CD4-positive, alpha-beta T cell treated with Interleukin-4 for 4 hours (primary cell): ENCODE measurements at places on chromosomes 1 and 21.

DNA sequence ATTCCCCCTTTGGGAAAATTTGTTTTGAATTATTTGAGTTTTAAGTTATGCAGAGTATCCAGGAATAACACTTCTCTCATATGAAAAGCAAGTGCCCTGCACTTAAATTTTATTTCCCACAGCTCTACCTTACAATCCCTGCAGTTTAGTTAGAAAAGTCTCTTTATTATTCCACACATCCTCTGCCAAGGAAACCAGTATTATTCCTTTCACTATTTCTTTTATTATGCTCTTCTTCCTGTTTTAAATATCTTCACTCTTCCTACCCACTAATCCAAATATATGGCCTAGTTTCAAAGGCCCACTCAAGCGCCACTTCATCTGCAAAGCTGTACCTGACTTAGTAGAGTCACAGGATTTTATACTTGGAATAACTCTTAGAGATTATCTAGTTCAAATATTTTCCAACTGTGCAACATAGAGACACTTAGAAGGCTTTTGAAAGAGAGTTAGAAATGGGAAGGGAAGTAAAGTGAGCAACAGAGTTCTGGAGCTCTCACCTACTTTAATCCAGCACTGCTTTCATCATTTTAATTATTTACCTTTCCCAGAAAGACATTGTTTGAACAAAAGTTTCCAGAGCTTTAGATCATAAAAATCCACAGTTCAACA, 97.2 kb upstream of the LYPLAL1 start:
- DNase-seq = no peak

- DNase-seq = no peak
Observed at GRCh38 chr1:26951216-26951615, 9.1 kb downstream of the KDF1 start.

DNA sequence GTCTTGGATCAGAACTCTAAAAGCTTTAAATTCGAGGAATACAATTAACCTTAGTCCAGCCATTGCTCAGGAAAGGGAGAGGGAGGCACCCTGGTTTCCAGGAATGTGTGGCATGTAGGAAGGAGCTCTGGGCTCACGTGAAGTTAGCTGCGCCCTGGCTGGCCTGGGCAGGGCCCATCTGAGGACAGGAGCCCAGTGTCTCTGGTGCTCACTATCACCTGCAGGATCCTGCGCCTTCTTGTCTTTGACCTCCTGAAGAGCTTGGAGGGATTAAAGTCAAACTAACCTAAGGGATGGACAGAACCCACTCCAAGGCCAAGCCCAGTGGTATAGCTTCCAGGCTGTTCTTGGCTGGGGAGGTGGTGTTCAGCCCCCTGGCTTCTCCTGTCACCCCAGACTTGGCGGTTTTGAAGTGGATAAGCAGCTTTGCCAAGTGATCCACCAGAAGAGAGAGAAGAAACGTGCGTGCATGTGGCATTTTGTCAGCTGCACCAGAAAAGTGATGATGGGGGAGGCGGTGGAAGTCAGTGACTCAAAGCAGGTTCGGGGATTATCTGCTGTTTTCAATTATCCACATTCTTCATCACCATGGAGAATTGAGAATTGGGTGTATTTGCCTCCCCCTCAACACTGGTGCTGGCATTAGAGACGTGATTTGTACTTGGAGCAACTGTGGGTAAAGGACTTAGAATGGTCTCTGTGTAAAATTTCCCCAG, 11.9 kb upstream of the KCNN3 start:
- no peak for DNase-seq

DNA sequence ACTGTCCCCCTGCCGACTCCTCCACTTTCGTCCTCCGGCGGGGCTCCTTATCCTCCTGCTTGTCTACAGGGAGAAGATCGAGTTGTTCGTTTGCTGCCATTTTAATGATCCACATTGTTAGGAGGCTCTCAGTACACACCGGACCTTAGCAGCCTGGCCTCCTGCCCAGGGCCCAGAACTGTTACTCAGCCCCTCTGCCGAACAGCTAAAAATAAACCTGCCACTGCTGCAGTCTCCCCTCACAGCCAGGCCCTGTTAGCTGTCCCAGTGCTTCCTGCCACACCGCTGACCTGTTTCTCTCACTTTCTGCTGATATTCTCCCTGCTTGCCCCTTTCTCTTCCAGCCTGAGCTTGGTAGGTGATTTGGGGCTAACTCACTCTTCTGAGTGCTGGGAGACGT, 8.3 kb downstream of the MAPKAPK2 start:
- no peak for DNase-seq

- no peak for DNase-seq
Observed at GRCh38 chr1:115476616-115477015, 138.6 kb upstream of the NGF start.

DNA sequence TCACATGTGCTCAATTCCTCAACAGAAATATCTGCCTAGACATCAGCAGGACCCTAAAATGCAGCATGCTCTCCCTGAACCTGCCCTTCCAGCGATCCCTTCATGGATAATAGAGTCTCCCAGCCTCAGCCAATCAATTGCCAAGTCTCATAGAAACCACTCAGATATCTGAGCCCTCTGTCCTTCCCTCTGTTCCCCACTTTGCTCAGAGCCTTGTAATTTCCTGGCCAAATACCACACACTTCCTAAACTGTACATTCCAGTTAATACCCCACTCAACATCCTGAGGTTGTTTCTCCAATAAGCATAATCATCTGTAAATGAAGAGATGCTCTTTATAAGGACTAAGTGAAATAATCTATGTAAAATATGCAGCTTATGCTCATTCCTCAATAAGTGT, 59.3 kb upstream of the PTGFRN start:
- DNase-seq = no peak

DNA sequence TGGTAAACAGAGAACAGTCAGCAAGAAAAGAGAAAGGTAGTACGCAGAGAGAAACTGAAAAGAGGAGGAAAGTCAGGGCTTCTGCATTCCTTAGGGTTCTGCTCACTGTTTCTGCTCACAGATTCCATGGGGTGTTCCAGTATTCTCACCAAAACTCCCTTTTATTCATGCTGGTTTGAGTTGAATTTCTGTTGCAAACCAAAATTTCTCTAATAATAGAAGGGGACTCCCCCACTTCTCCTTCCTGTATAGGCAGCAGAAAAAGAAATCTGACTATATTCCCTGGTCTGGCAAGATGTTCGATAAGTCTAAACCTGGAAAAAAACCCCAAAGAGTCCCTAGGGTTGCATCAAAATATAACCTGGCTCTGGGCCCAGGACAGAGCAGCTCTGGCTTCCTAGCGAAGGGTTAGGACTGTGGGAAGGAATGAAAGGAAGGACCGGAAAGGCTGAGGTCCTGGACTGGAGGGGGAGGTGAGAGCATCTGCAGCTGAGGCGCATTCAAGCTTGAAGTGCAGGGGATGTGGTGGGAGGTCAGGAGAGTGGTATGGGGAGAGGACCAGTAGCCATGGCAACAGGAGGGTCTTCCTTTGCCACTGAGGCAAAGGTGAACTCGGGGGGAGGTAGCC, 18.8 kb upstream of the RGS16 start:
- DNase-seq = no peak

DNA sequence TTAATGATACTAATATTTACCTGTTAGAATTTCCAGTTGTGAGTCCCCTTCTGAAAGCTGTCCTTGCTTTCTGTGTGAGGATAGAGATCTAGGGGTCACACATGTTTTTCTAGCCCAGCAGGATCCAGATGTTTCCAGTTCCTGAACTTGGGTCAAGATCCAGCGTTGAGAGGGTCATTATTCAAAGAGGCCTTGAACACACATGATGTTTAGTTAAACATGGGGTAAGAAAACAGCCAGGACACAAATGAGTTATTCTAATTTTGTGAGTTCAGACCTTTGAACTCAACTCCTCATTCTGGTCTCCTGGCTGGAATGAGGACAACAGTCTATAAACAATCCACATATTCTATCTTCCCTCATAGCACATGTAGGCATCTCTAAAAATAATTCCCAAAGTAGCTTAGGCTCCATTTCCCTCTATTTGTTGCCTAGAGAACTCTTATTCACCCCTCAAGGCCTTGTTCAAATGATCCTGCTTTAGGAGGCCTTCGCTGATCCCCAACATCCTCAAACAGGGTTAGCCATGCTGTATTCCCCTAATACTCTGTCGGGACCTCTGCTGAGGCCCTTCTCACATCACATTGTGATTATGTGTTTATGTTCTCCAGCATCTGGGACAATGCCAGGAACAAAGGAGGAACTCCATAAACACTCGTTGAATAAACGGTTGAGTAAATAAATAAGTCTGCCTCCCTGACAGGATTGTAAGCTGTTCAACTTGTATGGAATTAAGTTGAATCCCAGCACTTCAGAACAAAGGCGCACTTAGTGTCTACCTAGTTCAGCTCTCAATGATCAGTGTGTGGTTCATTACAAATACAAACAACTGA, 15.0 kb upstream of the KCNN3 start:
- no peak for DNase-seq

DNA sequence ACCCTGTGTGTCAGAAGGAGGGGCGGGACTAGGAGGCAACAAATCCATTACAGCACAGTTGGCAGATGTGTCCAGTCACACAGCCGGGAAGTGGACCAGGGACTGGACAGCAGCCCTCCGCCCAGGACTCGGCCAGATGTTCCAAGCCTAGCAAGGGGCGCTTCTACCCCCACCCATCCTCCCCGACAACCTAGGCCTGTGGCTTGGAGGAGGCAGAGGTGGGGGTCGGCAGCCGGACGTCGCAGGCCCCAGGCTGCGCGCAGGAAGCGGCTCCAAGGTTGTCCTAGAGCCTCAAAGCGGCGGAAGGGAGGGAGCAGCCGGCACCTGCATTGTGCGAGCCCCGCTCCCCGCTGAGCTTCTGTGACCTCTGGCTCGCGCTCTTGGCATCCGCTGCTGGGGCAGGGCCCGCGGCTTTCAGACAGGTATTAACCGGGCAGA, 20.6 kb upstream of the MYCL start:
- no peak for DNase-seq

DNA sequence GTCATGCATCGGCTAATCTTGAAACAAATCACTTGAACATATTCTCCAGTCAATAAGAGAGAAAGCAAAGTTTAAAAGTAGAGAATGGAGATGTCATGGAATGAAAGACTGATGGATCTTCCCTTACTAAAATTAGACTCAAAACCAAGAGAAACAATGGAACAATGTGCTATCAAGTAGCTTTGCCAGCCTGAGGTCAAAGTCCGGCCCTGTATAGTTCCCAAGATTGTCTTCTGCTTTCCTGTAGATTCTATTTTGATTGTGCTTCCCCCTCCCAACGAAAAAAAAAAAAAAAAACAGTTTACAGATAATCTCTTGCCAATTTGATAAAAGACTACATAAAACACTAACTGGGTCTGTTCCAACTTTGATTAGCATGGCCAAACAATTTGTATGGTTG, 40.8 kb upstream of the KIRREL1 start:
- DNase-seq = no peak

DNA sequence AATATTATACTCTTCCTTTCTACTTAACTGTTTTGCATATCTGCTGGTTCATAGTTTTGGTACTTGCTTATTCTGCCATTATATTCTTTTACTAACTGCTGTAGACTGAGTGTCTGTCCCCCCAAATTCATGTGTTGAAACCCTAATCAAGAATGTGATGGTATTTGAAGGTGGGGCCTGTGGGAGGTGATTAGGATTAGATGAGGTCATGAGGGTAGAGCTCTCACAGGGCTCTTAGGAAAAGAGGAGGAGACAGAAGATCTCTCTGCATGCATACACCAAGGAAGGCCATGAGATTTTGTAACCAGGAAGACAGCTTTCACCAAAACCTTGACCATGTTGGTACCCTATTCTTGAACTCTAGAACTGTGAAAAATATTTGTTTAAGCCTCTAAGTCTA, 354.1 kb upstream of the B3GALT2 start:
- DNase-seq = peak; percentile 51

- DNase-seq = no peak
Observed at GRCh38 chr21:42125571-42126544, 54.7 kb downstream of the UMODL1 start.

GRCh38 chr1:2845869-2846268, 44.4 kb upstream of the TTC34 start:
- no peak for DNase-seq

GRCh38 chr1:66282343-66282852, 251.6 kb upstream of the SGIP1 start:
- DNase-seq = peak; percentile 88

DNA sequence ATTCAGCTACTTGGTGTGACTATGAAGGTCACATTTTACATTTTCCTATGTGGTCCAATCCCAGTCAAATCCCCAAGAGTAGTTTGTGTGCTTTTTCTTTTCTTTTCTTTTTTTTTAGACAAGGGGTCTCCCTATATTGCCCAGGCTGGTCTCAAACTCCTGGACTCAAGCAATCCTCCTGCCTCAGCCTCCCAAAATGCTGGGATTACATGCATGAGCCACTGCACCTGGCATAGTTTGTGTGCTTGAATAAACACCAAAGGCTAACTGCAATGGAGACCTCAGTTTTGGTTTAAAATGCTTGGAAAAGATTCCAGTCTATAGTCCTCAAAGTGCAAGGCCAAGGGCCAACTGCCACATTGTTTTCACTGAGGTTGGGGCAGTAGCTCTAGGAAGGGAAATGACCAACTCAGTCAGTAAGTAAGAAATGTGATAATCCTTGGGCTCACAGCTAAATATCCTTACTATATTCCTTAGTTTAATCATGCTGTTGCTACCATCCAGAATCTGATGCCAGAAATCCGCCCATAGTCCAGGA, 38.6 kb downstream of the EIF2B3 start:
- no peak for DNase-seq

GRCh38 chr1:17640393-17640792, 100.9 kb downstream of the ARHGEF10L start:
- no peak for DNase-seq

- DNase-seq = no peak
Observed at GRCh38 chr1:244296447-244296846, 155.3 kb downstream of the ADSS2 start.

- peak; percentile 89 for DNase-seq
Observed at GRCh38 chr1:247390116-247390791, 25.7 kb upstream of the NLRP3 start.

DNA sequence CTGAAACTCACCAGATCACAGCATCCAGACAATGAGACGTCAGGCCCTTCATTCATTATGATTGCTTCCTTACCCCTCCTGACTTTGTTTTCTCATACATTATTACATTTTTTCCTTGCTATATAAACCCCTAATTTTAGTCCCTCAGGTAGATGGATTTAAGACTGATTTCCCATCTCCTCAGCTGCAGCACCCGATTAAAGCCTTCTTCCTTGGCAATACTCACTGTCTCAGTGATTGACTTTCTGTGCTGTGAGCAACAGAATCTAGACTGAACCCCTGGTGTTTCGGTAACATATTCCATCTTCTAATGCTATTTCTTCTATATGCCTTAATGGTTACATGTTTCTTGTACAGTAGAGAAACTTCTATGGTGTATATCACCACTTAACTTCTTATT, 30.0 kb upstream of the RGL1 start:
- DNase-seq = no peak

- no peak for DNase-seq
Observed at GRCh38 chr1:54585181-54586066, 37.4 kb downstream of the ACOT11 start.

GRCh38 chr1:1061682-1062345, 12.3 kb downstream of the RNF223 start:
- no peak for DNase-seq

DNA sequence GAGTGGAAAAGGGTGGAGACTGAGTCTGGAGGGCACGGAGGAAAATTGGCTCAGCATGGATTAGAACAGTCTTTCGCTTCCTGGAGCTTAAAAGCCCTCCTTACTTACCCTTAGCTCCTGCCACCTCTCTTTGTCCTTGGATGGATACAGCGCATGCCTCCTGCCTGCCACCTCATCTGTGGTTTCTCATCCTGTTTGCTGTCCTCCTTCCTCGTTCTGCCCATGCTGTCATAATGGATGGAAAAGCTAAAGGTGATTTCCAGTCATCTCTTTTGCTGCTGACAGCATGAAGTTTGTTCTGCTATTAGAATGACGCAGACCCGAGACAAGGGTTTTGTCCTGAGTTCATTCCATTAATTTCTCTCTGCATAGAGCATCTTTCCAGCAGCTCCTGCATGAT, 425.9 kb downstream of the KIF26B start:
- DNase-seq = no peak
